ENCODE measurements at places on chromosomes 6 and 20. TPM values are rescaled to one million over a fixed set of nuclear protein-coding genes. Genes with fewer than 3 reads are reported as not detected.

The ZSCAN31 gene
- polyA plus RNA-seq = 10.7 TPM

The TPD52L1 gene
- polyA plus RNA-seq = 86.6 TPM

The WFDC5 gene
- polyA plus RNA-seq = not detected

The HLA-DRB5 gene
- 43.0 TPM for polyA plus RNA-seq

The IL17A gene
- polyA plus RNA-seq = not detected

The MUC22 gene
- not detected for polyA plus RNA-seq

The GTPBP2 gene
- 44.5 TPM for polyA plus RNA-seq

The WFDC12 gene
- not detected for polyA plus RNA-seq

The PACRG gene
- 14.8 TPM for polyA plus RNA-seq

The GPLD1 gene
- 6.6 TPM for polyA plus RNA-seq

The AURKA gene
- polyA plus RNA-seq = 15.2 TPM

The CALHM5 gene
- polyA plus RNA-seq = 2.4 TPM
